ENCODE measurements at places on chromosomes 5 and 9. TPM values are rescaled to one million over a fixed set of nuclear protein-coding genes. Genes with fewer than 3 reads are reported as not detected.

Gene TMEM174
- polyA plus RNA-seq: not detected

DNA sequence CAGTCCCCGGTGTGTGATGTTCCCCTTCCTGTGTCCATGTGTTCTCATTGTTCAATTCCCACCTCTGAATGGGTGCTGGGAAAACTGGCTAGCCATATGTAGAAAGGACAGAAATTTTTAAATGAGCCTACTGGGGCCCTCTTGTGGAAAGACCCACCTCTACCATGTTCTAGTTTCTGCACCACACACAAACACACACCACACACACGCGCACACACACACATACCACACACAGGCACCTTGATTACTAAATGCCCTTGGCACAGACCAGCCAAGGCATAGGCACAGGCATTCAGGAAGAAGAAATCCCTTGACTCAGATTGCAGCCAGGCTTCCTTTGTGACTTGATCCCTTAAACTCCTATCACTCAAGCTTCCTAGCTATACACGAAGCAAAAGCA, 60.5 kb downstream of the SIL1 start:
- DNase-seq: no peak

Gene SLC6A7
- polyA plus RNA-seq: not detected

DNA sequence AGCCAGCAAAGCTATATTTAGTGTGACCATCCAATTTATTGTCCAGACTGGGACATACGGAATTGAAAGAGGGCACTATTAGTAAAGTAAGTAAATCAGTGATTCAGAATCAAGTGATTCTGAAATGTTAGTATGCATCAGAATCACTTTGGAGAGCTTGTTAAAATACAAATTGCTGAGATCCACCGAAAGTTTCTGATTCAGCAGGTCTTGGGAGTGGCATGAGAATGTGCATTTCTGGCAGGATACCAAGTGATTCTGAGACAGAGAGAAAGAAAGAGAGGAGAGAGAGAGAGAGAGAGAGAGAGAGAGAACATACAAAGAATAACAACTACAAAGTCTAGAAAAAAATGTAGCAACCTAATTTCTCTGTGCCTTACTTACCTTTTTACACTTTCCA, 65.4 kb upstream of the ASTN2 start:
- no peak for DNase-seq

GRCh38 chr5:90037646-90038045, 371.9 kb downstream of the CETN3 start:
- DNase-seq: no peak

DNA sequence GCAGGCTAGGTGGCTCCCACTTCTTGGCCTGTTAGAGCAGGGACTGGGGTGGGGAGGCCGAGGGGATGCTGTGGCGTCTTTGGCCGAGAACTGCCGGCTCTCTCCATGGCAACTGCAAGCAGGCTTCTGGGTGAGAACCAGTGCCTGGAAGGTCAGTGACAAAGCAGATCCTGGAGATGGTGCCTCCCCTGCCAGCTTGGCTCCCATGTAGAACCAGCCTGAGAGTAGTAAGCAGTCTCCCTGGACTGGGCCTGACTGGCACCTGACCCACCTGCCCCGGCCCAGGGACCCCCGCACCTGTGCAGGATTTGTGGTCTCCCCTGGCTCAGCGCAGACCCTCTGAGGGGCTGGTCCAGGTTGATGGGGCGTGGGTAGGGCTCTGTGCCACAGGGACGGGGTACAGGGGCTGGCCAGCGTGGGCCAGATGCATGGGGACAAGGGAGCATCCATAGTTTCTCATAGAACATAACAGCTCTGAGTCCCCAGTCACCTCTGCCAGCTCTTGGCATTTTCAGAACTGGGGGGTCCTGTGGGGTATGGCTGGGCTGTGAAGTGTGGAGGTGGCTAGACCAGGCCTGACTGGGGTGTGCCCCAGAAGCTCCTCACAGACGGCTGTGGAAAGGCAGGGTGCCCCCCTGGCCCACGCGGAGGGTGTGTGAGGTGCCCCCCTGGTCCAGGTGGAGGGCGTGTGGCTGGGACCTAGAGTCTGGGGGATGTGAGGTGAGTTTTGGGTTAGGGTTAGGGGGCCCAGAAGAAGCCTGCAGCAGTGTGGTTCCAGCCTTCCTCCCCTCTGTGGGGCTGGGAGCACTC, 22.2 kb downstream of the CACNA1B start:
- DNase-seq: no peak

DNA sequence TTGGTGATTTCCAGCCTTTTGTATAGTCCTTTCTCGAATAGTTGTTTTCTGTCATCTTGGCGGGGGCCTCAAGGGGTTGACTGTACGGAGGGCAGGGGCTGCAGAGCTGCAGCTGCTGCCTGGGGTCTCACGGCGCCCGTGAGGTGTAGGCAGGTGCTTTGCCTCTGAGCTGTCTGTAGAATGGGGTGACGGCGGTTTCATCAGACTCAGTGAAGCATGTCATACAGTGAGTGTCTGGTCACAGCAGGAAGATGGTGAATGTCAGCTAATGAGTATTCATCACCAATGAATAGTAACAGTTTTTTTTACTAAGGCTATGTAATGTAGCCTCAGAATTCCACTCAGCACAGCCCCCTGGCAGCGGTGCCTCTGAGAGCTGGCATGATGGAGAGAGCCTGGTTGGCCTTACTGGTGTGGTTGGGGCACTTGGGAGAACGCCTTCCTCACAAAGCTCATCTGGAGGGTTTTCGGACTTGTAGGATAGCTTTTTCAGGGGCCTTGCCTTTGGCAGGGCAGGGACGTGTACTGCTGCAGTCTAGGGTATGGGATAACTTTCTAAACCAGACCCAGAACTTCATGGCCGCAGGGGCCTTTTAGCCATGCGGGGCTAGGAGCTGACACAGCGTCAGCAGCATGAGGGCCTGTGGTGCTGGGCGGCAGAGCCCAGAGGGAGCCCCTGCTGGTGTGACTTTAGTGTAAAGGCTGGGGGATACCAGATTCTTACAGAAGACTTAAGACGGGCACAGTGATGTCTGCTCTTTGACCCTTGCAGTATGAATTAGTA, 15.0 kb downstream of the TENT4A start:
- DNase-seq: no peak
